ENCODE measurements at places on chromosomes 5 and 9. TPM values are rescaled to one million over a fixed set of nuclear protein-coding genes. Genes with fewer than 3 reads are reported as not detected.

DNA sequence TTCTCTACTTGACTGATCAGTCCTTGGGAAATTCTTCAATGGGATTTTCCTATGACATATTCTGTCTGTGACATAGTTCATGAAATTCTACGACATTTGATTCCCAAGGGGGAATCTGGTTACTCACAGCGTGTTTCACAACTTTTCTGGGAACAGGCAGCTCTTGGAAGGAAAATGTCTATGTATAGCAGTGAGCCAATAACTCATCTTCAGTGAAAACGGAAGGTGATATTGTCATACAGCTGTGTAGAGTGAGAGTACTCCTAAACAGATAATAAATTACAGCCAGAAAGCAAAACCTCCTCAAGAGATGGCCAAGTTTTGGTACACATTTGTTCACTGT is 91.4 kb downstream of the C9orf152 start:
- DNase-seq = no peak

DNA sequence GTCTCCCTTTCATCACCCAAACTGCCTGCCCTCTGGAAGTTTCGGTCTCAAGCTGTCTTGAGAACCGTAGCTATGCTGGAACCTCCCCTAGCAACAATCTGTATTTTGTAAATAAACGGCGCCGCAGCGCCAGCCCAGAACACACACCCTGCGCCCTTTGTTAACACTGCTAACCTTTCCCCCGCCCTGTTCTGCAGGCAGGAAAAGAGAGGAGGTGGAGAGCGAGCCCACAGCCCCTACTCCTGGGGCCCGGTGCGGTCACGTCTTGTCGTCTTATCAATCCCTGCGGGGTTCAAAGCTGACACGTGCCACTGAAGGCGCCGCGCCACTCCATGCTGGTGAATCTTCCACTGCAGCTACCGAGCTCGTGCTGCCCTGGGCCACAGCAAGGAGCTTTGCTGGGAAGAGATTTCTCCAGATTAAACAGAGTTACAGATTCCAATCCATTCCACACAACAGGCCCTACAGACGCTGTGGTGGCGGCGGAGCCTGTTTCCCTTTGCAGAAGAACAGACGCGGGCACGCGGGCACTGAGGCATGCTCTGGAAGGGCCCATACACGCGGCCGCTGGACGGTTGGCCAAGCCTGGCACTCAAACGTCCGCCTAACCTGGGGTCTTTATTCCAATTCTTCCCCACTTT is 25.3 kb downstream of the ZDHHC11B start:
- DNase-seq = peak; percentile 80

- no peak for DNase-seq
Observed at GRCh38 chr5:65050140-65050539, 281.4 kb downstream of the CWC27 start.

GRCh38 chr5:14531668-14532067 is 49.9 kb upstream of the OTULINL start:
- DNase-seq = no peak

- no peak for DNase-seq
Observed at GRCh38 chr5:125928663-125929062, 494.5 kb upstream of the GRAMD2B start.

- DNase-seq = no peak
Observed at GRCh38 chr5:172403817-172404216, 50.5 kb downstream of the SH3PXD2B start.

GRCh38 chr5:172715421-172715780 is 55.6 kb downstream of the DUSP1 start:
- no peak for DNase-seq

GRCh38 chr5:2802693-2803365 is 51.4 kb upstream of the IRX2 start:
- DNase-seq = no peak

DNA sequence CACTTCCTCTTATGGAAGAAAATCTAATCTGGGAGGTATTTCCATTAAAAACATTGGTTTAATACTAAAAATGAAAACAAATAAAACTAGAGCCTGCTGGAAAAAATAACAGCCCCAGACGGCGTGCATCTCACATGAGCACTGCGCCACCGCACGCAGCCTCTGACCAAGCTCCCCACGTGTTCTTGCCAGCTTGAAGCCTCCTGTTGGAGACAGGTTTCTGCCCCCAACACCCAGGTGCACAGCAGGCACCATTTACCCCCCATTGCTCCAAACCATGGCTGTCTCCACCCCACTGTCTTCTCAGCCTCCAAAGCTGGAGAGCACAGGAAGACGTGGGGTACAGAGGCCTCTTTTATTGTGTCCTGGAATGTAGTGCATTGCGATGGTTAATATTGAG is 10.7 kb upstream of the COL5A1 start:
- no peak for DNase-seq

DNA sequence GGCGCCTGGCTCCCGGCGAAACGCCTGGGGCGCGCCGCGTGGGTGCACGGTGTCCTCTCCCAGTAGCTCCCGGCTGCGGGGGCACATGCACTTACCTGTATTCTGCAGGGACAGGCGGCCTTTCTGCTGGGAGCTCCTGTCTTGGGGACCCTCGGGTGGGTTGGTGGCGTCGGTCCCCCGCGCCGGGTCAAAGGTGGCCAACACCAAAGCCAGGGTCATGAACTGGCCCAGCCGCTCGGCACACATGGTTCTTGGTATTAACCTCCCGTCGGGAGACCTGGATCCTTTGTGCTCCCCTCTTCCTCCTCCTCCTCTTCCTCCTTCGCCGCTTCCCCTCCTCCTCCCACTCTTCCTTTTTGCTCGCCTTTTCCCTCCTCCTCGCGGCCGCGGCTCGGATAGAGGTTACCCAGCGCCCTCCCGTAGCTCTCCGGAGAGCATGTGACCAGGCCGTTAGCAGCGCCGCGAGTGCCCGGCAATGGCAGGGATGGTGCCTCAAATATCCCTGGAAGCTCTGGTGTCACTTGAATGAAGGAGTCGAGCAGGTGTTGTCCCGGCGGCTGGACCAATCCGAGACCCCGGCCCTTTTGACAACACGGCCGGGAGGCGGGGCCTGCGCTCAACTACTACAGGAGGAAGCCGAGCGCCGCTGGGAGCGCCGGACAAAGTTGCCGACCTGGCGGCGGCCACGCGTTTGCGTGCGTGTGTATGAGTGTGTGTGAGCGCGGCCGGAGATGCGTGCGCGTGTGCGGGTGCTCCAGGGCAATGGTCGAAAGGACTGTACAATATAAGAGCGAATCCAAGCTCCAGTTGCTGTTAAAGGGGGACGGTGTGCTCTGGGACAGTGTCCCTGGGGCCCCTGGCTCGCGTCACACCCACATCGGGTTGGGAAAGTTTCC is at the start of gene STC2:
Gene STC2 (minus strand): TSS at position 467 of the 896 bp plus-strand sequence. CDS start 221 bp downstream, at position 246.
- peak; percentile 84 for DNase-seq

GRCh38 chr9:5608298-5609225 is 20.3 kb upstream of the RIC1 start:
- DNase-seq = no peak

GRCh38 chr5:36607838-36608783 is 1.7 kb downstream of the SLC1A3 start:
- DNase-seq = no peak

- DNase-seq = no peak
Observed at GRCh38 chr9:100098046-100098886, 534 bp downstream of the ERP44 start.

GRCh38 chr5:158559643-158560042 is 540.1 kb downstream of the EBF1 start:
- DNase-seq = no peak

- no peak for DNase-seq
Observed at GRCh38 chr5:73488806-73489205, 9.4 kb upstream of the BTF3 start.

DNA sequence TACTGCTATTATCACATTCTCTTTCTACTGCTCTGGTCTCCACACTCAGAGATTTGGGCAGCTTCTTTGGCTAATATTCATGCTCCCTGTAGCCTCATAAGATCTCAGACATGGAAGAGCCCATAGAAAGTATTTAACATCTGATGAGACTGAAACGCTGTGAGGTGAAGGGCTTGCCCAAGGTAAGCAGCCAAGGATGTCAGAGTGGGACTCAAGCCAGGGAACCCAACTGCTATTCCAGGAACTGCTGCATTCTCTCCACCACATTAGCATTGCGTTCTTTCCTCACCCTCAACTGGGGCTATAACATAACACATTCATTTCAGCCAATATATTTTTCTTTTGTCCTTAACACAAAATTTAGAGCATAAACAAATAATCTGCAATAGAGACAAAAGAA is 3.8 kb downstream of the ADRB2 start:
- DNase-seq = no peak

DNA sequence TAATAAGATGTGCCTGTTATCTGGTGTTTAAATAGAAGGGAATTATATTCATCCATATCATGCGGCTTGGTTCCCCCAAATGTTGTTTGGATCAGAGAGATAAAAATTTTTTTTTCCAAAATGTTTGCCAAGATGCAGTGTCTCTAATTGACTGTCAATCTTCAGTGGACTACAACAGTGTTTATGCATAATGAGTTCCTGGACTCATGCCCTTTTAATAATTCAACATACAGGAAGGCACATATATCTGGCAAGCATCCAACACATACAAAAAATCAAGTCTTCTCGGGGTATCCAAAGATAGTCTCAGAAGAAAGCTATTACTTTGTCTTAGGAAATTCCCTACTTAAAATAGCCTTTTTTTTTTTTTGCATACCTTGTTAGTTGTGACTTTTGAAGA is 1534.7 kb downstream of the EFNA5 start:
- DNase-seq = no peak

DNA sequence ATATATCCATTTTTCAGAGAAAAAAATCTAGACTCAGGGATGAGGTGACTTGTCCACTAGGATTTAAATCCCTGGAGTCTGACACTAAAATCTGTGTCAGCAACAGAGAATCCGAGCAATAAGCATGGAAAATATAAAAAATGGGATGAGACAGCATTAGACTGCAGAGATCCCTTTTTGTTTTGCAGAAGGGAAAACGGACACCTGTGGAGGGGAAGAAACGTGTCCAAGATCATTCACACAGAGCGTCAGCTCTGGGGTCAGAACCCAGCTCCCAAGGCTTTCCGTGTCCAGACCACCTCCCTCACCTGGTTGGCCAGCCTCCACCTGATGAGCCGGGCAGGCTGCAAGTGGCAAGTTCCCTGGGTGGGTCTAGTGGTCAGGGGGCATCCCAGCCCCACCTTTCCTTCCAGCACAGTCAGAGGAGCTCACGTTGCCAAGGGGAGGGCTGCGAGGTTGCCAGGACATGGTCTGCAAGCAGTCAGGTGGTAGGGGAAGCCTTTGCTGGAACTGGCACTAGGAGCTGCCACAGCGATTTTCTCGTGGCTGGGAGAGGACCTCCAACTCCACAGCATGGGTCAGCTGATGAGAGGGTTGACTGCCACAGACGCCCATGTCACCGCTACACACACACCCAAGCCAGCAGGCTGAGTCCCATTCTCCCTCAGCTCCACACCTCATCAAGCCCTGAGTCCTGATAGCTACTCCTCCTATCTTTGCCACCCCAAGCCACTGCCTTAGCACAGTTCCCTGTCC is 65.9 kb upstream of the CPLX2 start:
- DNase-seq = no peak

THBS4 gene
- 464 TPM for total RNA-seq

CCNJL gene
- 6.3 TPM for total RNA-seq

TAF11L10 gene
- not detected for total RNA-seq

ERCC8 gene
- total RNA-seq = 4.6 TPM

BAAT gene
- 0.22 TPM for total RNA-seq

SLC27A6 gene
- 64.4 TPM for total RNA-seq

MUSK gene
- 1.2 TPM for total RNA-seq

SLC1A3 gene
- 53.0 TPM for total RNA-seq

Data from cardiac septum (tissue), 1 donor.